ENCODE measurements at places on chromosomes 6 and 20.

DNA sequence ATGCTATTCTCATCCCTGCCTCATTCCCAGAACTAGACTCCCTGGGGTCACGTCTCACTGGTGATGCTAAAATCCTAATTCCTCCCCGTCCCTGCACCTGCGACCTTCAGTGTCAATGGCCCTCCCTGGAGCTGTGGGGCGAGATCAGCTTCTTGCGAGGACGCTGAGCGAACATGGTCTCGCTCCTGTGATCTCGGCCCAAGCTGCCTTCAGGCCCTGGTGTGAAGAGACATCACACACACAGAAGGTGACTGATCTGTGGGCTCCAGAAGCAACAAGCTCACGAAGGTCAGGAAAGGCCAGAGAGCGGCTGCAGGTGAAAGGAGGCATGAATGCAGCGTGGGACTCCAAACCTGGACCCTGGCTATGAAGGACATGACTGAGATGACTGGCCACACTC lies 139.5 kb upstream of the CST7 start:
- DNase-seq, result no peak

DNA sequence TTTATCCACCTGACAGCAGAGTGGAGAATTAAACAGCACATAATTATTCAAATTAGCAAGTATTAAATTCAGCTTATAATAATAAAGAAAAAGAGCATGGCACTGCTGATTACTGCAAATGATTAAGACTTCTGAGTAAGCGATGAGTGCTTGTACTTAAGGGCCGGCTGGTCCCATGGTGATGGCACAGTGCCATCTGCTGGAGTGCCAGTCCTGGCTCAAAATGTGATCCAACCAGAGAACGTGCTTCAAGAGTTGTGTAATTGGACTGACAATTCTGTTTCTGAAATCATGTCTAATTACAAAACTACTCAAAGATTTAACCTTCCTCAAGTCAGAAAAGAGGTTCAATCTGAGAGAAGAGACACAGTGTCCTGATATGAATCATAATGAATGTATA lies 181.6 kb upstream of the RGS17 start:
- DNase-seq, result peak; percentile 10

DNA sequence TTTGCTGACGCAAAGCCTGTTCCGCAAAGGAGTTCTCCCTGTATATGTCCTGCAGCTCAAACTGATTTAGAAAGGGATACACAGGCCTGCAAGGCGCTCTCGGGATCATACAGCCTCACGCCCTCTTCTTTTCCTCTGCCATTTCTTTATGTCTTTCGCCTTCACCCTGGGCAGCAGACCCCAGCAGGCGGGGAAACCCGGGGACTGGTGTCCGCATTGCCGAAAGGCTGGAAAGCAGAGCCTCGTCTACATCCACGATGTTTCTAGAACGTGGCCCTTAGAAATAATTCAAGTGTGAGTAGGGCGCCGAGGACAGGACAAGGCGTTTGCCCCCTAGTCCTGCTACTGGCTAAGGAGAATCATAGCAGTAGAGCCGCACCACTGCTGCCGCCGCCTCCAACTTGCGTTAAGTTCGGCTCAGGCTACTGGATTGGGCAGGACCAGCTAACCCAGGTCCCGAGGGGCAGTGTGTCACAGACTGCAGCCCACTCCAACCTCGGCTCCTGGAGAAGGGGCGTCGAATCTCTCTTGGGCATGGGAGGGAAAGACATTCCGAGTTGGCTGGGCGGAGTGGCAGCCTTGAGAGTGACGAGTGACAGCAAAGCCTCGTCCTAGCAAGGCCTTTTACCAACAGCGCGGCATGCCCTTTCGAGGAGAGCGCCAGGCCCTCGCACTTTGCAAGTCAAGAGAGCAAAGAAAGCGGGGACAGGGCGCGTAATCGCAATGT lies 2.6 kb upstream of the TBX18 start:
- DNase-seq, result no peak

GRCh38 chr6:90492369-90492768 lies 94.5 kb downstream of the MAP3K7 start:
- DNase-seq, result no peak

DNA sequence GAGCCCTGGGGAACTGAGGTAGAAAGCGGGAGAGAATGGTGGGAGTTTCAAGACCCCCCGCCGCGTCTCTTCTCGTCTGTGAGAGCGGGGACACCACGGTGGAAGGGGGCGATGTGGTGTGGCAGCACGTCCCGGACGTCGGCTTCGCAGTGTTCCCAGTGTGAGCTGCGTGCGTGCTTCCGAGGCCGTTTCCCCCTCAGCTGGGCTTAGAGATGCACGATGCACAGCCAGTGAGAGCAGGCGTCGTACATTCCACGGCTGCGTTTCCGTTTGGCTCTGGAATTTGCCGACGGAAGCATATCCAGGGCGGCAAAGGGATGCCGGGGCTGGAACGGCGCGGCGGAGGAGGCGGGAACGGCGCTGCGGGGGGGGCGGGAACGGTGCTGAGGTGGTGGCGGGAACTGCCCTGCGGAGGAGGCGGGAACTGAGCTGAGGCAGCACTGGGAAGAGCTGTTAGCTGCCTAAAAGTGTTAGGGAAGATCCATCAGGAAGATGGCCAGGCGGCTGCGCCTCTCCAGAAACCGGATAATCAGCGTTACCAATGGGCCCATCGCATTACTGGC lies 37.7 kb downstream of the KIF25 start:
- DNase-seq, result peak; percentile 64

- no peak for DNase-seq
Observed at GRCh38 chr6:162941128-162941527, 213.4 kb downstream of the PACRG start.

GRCh38 chr6:142716097-142716496 lies 228.9 kb downstream of the HIVEP2 start:
- no peak for DNase-seq

DNA sequence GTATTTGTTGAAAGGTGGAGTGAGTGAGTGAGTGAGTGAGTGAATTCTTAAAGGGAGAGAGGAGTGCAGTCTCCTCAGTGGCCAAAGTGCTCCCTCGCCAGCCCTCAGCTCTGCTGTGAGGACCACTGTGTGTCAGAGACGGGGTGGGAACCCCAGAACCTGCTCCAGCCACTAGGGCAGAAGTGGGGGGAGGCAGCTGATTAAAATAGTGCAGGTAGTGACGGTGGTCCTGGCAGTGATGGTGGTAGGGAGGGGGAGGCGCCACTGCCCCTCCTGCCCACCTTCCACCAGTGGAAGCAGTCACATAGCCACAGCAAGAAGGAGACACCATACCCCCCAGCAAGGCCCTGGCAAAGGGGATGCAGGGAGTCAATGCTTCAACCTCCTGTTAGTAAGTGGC lies 133.5 kb downstream of the PHACTR3 start:
- no peak for DNase-seq

DNA sequence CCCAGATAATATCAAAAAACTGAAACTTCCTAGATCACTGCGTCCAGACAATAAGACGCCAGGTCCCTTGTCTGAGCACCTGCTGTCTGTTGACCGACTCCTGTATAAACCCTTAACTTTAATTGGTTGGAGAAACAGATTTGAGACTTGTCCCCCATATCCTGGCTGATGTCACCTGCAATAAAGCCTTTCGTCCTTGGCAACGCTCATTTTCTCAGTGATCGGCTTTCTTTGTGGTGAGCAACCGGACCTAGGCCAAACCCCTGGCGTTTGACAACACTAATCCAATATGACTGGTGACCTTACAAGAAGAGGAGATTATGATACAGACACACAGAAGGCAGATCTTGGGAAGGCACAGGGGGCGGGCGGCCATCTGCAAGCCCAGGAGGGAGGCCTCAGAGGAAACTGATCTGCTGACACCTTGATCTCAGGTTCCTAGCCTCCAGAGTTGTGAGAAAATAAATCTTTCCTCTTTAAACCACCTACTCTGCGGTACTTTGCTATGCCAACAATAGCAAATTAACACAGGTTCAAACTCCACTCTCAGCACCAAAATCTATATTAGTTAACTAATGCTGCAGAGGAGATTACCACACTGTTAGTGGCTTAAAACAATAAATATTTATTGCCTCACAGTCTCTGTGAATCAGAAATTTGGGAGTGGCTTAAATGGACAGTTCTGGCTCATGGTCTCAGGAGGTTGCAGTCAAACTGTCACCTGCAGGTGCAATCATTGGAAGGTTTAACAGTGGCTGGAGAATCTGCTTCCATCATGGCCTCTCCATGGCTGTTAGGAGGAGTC lies 178.7 kb downstream of the OTOR start:
- no peak for DNase-seq

GRCh38 chr6:154752022-154752421 lies 18.8 kb downstream of the SCAF8 start:
- DNase-seq, result no peak

DNA sequence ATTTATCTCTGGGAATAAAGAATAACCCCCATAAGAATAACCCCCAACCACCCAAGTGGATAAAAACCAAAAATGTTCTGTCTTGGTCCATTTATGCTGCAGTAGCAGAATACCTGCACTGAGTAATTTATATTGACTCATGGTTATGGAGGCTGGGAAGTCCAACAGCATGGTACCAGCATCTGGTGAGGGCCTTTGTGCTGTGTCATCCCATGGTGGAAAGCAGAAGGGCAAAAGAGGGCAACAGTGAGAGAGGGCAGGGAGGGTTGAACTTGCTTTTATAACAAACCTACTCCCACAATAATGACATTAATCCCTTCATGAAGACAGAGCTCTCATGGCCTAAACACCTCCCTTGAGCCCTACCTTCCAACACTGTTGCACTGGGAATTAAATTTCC lies 133.7 kb downstream of the ERMARD start:
- DNase-seq, result no peak

- DNase-seq, result no peak
Observed at GRCh38 chr6:1135726-1136414, 176.0 kb upstream of the FOXQ1 start.

- no peak for DNase-seq
Observed at GRCh38 chr20:62291251-62292066, 11.3 kb upstream of the ADRM1 start.

- DNase-seq, result no peak
Observed at GRCh38 chr6:7138921-7139358, 31.2 kb downstream of the RREB1 start.

DNA sequence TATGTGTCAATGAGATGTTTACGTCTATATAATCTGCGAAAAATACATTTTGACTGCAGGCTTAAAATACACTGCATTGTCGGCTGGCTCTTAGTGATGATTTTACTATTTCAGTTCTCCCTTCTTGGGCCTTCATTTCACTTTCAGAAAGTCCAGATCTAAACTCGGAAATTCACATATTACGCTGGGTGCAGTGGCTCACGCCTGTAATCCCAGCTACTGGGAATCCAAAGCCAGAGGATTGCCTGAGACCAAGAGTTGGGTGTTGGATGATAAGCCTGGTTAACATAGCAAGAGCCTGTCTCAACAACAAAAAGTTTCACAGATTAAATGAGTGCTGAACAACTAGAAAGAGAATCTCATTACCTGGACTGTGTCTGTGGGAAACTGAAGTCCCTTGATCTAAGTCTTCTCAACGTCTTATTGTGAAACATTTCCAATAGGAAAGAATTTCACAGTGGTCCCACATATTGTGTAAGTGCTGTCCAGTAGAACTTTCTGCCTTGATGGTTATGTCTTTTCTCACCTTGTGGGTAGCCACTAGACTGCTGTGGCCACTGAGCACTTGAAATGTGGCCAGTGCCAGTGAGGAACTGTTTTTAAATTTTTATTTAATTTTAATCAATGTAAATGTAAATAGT lies 1.9 kb downstream of the GINM1 start:
- DNase-seq, result no peak

DNA sequence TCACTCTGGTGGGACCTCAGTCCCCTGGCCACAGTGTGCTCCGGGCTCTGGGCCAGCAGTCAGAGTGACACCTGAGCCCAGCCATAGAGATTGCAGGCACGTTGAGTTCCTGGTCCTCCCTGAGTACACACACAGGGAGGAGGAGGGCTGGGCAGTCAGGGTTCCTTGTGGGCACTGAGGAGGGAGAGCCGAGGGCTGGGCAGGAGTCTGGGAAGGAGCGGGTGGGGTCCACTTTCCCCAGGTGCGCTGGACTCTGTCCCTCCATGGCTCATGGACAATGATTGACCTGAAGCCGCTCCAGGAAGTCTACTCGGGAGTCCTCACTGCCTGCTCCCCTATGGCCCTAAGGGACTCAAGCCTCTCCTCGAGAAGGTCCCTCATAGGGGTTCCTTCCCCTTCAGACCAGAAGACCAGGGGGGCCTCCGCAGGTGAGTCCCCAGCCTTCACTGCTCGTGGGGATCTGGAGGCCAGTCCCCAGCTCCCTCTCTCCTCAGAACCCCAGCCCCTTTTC lies 1.1 kb downstream of the SLC44A4 start:
- no peak for DNase-seq

- DNase-seq, result no peak
Observed at GRCh38 chr6:91447530-91448254, 860.8 kb upstream of the MAP3K7 start.

- DNase-seq, result no peak
Observed at GRCh38 chr6:10838794-10839333, 525 bp upstream of the MAK start.

- no peak for DNase-seq
Observed at GRCh38 chr6:85273870-85274269, 176.0 kb upstream of the NT5E start.

- DNase-seq, result no peak
Observed at GRCh38 chr6:53692172-53692571, 26.6 kb upstream of the KLHL31 start.

- no peak for DNase-seq
Observed at GRCh38 chr6:116165596-116165995, 39.7 kb upstream of the COL10A1 start.

DNA sequence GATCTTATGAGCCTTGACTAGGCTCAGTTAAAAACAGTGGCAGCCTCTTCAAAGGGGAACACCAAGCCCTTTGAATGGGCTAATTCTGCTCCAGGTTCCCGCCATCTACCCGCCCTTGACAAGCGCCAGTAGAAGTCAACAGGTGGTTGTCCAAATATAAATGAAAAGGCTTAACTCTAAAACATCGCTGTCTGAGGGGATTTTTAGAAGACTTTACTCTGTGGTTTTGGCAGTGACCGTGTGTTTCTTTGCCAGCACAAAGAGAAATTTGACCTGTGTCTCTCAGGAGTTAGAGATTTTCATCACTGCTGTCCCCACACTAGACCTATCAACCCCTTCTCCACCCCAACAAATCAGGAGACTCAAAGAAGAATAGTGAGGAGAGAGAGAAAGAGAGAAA lies 19.8 kb upstream of the SIM1 start:
- no peak for DNase-seq

DNA sequence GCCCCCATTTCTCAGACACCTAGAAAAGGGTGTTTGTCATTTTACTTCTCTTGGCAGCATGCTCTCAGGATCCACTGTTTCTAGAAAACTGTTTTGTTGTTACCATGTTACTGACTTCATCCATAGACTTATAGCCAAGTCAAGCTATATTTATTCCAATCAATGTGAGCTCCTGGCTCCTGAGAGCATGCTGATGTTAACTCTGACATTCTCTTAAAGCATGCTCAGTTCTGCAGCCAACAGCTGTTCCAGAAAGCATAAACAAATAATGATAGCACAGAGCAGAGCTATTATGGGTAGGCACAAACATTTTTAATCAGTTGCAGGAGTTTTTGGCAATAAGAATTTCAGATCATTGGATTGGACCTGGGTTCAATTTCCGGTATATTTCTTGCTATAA lies 92.4 kb upstream of the CEP85L start:
- DNase-seq, result no peak
